ENCODE measurements at places on chromosomes 3 and 15.

GRCh38 chr3:164498917-164499316, 579.4 kb downstream of the SI start:
- DNase-seq: no peak

GRCh38 chr3:196763179-196763578, 23.5 kb downstream of the PAK2 start:
- DNase-seq: no peak

DNA sequence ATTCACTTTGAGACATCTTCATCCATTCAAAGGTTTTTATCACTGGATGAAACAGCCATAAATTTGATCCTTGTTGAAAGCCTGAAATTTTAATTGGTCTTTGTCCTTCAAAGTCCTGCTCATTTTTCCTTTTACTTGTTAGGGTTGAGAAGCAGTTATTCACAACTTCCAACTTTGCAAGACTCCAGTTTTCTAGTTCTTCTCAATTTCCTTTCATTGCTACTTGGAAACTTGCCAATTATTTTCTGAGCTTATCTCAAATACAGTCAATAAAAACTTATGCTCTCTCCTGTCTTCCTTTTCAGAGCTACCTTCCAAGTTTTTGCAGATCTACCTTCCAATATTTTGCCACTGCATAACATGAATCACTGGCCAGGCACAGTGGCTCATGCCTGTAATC, 23.7 kb upstream of the CD276 start:
- no peak for DNase-seq

DNA sequence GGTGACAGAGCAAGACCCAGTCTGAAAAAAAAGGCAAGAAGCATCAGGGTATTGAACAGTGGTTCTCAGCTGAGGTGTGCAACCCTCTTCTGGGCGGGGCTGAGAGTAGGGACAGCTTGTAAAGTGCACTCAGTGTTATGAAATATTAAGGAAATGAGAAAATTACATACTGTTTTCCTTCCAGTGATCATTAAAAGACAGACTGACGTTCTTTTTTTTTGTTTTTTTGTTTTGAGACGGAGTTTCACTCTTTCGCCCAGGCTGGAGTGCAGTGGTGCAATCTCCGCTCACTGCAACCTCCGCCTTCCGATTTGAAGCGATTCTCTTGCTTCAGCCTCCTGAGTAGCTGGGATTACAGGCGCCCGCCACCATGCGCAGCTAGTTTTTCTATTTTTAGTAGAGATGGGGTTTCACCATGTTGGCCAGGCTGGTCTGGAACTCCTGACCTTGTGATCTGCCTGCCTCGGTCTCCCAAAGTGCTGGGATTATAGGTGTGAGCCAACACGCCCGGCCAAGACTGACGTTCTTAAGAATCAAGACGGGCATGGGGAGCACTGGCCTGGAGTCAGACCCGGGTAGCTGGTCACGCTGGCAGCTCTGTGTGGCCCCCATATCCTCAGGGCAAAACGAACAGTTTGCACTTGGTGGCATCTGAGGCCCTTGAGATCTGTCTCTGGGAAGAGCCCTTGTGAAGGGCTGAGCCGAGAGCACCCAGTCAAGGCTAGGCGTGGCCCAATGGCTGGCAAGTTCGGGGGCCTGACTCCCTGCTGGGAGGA, 11.4 kb downstream of the MAN2A2 start:
- DNase-seq: no peak

DNA sequence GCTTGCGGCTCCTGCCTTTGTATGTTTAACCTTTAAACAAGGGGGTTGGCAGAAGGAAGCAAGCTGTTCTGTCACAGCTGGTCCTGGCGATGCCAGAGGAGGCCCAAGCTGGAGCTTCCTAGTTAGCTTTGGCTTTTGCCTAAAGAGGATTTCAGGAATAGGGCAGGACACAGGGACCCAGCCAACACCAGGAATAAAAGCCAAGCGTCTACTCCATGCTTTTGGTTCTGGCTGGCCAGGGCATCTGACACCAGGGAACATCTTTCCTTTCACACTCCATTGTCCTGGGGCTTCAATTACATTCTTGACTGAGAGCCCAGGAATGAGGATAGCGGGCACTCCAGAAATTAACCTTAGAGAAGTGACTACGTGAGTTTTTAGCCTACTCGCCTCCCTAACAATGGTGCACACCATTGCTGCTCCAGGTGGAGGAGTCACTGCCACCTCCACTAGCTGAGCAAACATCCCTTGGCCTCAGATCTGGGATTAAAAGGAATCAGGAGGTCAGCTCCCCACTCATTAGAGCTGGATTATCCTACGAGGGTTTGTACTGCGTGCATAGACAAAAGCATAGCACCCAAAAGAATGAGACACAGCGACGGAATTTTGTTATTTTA, 38.2 kb downstream of the TPM1 start:
- no peak for DNase-seq

GRCh38 chr3:13176445-13176844, 103.2 kb upstream of the IQSEC1 start:
- no peak for DNase-seq

GRCh38 chr15:101056366-101057334, 137.5 kb downstream of the LRRK1 start:
- no peak for DNase-seq

DNA sequence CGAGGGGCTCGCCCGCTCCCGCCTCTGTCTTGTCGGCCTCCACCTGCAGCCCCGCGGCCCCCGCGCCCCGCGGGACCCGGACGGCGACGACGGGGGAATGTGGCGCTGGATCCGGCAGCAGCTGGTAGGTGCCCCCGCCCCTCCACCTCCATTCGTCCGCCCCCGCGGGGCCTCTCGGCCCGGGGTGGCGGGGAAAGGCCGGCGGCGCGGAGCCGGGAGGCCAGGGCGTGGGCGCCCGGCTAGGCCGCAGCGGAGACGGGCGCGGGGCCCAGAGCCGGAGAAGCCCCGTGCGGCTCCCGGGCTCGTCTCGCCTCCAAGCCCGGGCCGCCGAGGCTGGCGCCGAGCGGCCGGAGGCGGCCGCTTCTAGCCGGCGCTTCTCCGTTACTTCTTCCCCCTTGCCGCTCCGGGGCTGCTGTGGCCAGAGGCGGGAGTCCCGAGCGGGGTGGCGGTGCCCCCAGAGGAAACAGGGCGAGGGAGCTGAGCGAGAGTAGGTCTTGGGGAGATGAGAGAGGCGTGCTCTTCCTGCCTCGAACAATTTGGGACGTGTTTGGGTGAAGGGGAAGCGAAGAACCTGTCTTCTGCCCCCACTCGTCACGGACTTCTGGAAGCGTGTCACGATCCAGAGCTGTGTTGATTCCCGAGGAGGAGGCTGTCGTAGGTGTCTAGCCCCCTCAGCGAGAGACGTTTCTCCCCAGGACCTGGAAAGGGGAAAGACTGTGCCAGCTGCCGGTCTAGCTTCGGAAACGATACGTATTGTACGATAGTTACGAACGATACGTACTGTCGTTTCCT, 555 bp downstream of the ATP11B start:
- peak; percentile 15 for DNase-seq

DNA sequence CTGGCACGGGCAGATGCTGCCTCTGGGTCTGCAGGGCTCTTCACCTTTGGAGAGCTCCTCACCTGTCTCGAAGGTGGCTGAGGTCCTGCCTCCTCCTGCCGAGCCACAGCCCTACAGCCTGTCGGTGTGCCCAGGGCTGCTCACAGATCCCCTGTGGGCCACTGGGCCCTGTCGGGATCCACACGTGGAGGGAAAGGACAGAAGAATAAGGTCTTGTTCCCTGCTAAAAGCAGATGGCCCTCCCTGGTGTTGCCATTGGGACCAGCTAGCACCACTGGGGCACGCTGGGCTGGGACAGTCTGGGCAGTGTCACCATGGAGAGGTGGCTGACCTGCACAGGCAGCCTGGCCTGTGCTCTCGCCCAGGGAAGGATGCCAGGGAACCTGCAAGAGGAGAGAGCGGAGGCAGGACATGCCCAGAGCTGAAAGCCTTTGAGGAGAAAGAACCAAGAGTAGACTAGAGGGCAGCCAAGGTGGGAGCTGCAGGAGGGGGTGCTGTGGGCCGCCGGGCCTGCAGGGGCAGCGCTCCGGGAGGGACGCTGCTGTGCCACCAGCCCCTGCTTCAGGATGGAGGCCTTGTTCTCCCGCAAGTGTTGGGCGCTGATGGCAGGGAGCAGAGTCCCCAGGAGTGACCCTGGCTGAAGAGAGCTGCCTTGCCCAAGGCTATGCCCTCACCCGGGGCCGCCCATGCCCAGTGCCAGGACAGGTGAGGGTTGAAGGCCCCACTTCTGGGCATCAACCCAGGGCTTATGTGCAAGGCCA, 210.2 kb downstream of the XXYLT1 start:
- no peak for DNase-seq

GRCh38 chr3:122986693-122987179, 40.8 kb downstream of the SEMA5B start:
- no peak for DNase-seq

DNA sequence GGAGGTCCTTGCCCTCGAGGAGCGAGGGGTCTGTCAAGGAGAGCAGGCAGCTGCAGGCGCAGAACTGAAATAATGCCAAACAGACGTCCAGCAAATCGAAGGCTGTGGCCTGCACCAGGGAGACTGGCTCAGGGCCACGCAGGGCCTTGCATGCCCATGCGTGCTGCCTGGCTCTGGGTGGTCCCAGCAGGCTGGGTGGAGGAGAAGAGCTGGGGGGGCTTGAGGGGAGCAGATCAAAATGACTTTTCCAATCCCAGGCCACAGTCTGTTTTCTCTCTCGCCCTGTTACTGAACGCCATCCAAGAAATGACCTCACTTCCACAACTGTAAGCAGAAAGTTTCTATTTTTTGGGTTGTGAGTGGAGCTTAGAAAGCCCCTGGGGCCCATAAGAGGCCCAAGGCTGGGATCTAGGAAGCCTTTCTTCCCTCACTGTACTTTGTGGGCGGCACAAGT, 96.9 kb upstream of the RPL32 start:
- DNase-seq: no peak

DNA sequence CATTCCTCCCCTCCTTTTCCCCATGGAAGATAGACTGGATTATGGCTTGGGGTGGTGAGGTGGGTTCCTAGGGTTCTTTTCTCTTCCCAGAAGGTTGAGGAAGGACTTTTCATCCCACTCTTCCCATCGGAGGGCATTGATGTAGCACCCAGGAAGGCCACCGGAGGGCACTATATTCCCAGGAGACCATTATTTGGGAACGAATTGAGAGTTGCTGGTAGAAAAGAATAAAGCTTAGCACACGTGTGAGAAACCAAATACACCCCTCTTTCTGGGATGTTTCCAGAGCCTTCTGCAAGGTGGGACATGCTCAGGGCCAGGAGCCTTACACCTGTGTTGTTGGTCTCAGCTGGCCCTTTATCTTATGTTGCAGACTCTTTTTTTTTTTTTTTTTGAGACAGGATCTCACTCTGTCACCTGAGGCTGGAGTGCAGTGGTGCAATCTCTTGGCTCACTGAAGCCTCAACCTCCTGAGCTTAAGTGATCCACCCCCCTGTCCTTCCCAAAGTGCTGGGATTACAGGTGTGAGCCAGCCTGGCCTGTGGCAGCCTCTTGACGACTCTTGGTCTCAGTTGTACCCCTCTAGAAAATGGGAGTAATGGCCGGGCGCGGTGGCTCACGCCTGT, 6.3 kb upstream of the CDC25A start:
- DNase-seq: no peak

- DNase-seq: no peak
Observed at GRCh38 chr15:33716025-33716424, 252.3 kb upstream of the CHRM5 start.

GRCh38 chr3:183381179-183381578, 47.2 kb downstream of the MCF2L2 start:
- peak; percentile 67 for DNase-seq

GRCh38 chr3:25583343-25583742, 81.4 kb downstream of the TOP2B start:
- no peak for DNase-seq

Data from NCI-H510A (cell line).